ENCODE measurements at places on chromosomes 1 and 21.
A peak's percentile ranks its signal among the peaks of the same experiment; 100 is the strongest.

DNA sequence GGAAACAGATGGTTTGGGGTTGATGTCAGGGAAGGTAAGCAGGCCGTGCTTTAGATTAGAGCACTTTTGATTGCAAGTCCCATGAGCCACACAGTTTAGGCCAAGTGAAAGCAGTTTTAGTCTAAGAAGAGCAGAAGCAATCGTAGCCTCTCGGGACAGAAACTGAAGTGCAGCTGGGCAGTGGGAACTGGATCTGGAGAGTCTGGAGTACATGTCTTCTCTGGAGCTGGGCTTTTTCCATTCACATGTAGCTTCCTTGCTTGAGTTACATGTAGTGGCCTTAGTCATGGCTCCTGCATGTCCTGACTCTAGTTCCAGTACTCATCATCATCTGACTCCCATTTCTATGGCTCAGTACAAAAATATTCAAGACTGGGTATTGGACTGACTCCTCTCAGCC is 16.7 kb downstream of the CAMTA1 start:
- no peak for DNase-seq

DNA sequence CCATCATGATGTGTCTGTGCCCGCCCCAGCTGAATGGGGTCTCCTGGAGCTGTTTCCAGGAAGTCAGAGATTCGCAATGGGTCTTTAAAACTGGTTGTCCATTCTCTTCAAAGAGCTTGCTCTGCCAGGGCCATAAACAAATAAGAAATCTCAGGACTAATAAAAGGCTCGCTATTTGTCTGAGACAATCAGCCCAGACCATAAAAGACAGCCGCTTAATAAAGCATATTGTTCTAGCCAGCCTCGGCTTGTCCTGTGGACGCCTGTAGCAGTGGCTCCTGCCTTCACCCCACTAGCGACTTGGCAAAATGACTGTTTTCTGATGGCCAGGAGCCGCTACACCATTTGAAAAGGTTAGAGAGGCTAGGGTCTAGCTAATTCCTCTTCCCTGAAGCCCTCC is 20.6 kb upstream of the SELENON start:
- DNase-seq, result no peak

DNA sequence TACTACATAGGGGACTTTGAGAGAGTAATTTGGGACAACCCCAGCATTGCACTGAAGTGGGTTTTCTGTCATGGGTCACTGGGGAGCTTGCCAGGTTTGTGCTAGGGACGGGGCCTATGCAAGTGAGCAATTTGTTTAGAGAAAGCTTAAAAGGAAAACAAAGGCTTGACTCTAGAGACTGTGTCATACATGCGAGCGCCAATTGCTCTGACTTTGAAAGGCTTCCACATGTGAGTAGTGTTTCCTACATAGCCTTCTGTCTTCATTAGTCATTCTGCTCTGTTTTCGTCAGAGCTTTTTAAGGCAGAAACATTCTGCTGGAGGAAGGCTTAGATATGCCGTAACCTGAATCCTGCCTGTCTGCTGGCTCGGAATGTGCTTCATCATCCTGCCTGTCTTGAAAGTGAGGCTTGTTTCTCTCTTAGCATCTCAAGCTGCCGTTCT is 28.4 kb downstream of the TRIM45 start:
- peak; percentile 94 for DNase-seq

DNA sequence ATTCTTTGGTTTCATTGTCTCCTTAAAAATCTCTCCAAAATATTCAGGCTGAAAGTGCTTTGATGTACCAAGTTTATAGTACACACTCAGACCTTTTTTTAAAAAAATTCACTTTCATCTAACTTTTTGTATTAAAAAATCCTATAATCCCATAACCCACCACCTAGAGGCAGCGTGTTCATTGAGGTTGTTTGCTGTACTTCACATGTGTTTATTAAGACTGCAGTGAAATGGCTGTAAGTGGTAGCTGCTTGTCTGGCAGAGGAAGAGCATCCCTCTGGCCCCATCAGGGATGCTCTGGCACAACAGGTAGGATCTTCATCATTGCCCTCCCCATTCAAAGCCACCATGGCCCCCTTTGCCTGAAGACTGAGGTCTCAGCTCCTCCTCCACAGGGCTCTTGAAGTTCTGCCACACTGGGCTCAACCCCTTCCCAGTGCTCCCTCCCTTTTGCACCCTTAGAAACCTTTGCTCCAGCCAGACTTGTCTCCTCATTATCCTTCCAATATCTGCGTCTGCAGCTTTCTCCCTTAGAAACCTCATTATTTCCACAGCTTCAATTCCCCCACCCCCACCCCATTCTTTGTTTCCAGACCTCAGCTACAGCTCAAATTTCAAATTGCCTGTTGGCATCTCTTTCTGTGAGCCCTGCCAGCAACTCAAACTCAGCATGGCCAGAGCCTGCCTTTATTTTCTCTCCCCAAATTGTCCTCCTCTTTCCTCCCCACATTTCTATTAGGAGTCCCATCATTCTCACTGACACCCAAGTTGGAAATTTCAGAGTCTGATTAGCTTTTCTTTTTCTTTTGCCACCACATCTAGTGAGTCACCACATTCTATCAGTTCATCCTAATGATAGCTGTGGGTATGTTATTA is 369.6 kb upstream of the USP24 start:
- no peak for DNase-seq

GRCh38 chr1:78916986-78917385 is 89.5 kb downstream of the ADGRL4 start:
- DNase-seq, result no peak

GRCh38 chr1:15075817-15076216 is 77.7 kb upstream of the TMEM51 start:
- no peak for DNase-seq

DNA sequence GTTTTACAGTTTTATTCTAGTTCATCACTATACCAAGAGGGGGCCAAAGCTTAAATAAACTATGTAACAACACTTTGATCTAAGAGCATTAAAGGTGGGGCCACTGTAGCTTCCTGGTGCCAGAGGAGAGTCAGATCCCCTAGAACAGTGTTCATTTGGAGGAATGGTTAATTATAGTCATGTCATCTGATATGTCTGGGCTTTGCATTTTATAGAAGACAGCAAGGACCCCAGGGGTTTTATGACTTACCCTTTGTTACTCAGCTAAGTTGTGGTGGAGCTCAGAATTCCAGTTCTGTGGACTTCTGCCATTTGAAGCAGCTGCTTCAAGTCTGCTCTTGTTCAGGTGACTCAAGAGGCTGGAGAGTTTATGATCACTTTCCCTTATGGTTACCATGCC is 16.7 kb downstream of the KDM4A start:
- no peak for DNase-seq

DNA sequence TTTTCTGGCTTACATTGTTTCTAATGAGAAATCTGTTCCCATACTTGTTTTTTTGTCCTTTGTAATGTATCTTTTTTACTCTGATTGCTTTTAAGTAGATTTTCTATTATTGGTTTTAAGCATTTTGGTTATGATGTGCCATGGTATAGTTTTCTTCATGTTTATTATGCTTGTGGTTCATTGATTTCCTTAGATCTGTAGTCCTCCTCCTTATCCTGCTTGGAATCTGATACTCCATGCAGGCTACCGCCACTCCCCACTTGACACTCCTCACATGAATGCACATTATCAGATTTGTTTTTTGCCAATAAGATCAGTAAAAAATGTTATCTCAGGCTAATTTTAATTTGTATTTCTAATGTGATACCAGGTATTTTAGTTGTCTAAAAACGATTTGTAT is 20.8 kb downstream of the UROD start:
- DNase-seq, result no peak

DNA sequence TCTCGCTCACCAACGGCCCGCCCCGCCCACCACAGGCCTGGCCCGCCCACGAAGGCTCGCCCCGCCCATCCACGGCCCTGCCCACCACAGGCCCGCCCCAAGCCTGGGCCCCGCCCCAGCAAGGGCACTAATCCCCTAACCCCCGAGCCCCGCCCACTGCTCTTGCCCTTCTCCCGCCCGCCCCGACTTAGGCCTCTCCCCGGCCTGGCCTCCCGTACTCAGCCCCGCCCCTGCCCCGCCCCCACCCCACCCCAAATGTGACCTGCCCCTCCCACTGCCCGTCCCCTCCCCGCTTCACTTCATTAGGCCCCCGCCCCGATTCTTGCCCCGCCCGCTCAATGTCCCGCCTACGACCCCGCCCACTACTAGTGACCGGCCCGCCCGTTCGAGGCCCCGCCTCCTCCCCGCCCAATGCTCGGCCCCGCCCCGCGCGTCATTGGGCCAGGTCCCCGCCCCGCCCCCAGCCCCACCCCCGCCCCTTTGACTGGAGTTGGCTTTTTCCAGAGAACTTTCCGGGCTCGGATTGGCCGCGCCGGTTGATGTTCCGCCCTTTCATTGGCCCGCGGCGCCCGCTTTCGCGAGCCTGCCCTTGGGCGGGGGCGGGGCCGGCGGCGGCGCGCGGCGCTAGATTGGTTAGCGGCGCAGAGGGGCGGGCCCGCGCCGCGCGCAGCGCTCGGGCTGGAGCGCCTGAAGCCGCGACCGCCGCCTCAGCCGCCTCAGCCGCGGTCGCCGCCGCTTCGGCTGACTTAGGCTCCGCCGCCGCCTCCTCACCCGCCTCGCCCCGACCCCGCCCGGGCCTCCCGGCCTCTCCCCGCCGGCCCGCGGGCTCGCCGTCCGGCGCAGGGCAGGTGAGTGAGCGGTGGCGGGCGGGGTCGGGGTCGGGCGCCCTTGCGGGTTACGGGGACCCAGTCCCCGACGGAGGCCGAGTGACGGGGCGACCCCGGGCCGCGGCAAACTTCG is at the start of gene PCBP3:
Gene PCBP3 (plus strand): TSS at position 705 of the 960 bp plus-strand sequence. CDS start 206,361 bp downstream, outside the sequence.
- DNase-seq, result peak; percentile 84

GRCh38 chr1:217089361-217090014 is 366.3 kb upstream of the ESRRG start:
- no peak for DNase-seq

GRCh38 chr1:160124705-160125478 is 9.3 kb downstream of the ATP1A2 start:
- peak; percentile 91 for DNase-seq

DNA sequence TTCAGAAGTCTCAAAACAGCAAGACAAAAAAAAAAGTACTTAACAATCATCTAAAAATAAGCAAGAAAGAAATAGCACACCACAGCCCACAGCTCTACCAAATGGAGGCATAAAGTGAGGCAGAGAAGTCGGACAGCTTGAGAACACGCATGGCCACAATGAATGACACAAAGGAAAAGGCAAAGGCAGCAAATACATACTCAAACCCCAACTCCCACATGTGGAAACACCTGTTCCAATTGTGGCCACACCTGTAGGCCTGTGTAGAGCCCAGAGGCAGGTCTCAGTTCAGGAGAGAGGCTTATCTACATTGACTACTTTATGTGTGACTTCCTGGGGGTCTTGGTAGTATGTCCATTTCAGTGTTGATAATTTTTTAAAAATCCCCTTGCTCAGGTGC is 543.5 kb downstream of the LMO4 start:
- no peak for DNase-seq

GRCh38 chr21:42107177-42107880 is 36.2 kb downstream of the UMODL1 start:
- no peak for DNase-seq

DNA sequence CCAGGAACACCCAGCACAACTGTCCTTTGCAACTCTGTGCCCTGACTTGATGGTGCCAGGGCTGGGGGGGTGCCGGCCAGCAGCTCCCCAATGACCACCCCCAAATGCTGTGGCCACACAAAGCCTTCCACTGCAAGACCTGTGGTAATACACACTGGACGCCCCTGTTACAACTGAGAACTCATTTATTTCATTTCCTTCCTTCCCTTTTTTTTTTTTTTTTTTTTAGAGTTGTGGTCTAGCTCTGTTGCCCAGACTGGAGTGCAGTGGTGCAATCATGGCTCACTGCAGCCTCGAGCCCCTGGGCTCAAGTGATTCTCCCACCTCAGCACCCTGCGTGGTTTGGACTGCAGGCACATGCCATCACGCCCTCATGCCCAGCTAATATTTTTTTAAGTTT is 25.2 kb downstream of the TP73 start:
- no peak for DNase-seq

DNA sequence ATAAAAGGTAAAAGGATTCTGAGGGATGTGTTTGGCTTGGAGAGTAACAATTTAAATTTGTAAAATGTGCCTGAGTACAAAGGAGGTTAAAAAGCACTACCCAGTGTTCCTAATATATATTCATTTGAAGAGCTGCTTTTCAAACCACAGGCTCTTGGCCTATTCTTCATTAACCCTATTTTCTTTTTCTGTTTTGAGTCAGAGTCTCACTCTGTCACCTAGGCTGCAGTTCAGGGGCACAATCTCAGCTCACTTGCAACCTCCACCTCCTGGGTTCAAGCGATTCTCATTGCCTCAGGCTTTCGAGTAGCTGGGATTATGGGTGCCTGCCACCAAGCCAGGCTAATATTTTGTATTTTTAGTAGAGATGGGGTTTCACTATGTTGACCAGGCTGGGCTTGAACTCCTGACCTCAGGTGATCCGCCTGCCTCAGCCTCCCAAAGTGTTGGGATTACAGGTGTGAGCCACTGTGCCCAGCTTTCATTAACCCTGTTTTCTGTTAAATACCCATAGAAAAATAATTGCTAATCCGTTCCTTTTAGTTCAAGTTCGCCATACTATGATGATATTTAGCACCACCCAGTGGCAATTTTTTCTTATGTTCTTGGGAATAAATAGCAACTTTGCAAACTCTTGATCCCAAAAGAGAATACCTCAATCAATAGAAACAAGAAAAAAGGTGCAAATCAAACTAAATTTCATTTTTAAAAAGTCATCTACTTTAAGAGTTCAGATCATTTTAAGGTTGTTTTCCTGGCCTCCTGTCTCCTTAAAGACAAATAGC is 30.5 kb downstream of the ZBTB8OS start:
- no peak for DNase-seq

- no peak for DNase-seq
These were observed 238.6 kb downstream of the FOXD2 start for GRCh38 chr1:47676311-47677054.

DNA sequence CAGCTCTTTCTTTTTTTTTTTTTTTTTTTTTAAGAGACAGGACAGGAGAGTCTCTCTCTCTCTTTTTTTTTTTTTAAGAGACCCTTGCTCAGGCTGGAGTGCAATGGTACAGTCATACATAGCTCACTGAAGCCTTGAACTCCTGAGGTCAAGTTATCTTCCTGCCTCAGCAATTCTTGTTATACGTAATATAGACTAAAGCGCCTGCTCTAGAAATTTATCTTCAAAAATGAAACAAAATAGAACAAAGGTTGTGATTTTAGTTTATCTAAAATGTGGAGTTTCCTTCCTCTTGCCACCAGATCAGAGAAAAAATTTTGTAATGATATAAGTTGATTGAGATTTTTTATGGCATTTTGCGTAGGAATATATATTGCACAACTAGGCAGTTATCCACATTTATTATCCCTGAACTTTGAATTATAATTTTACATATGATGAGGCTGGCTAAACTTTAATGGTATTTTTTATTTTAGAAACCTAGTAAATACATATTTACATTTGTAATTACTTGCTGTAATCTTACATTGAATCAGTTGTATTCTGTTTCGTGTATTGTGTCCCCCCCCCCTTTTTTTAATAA is 44.2 kb downstream of the MTF2 start:
- no peak for DNase-seq

DNA sequence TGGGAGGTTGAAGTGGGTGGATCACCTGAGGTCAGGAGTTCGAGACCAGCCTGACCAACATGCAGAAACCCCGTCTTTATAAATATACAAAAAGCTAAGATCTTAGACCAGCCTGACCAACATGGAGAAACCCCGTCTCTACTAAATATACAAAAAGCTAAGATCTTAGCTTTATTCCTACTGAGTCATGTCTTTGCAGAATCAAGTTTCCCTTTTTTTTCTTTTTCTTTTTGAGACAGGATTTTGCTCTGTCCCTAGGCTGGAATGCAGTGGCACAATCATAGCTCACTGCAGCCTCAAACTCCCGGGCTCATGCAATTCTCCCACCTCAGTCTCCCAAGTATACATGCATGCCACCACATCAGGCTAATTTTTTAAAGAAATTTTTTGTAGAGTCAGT is 21.4 kb downstream of the KDM5B start:
- no peak for DNase-seq

- DNase-seq, result peak; percentile 83
These were observed 9.2 kb downstream of the ADCY10 start for GRCh38 chr1:167904652-167905130.

Measured in NCI-H226 (cell line).